ENCODE measurements at places on chromosomes 2 and 18. TPM values are rescaled to one million over a fixed set of nuclear protein-coding genes. Genes with fewer than 3 reads are reported as not detected.

Gene KCNF1
- total RNA-seq, result 0.19 TPM

Gene SPDYA
- 0.86 TPM for total RNA-seq

Gene ONECUT2
- total RNA-seq, result 0.05 TPM

Gene LYG2
- total RNA-seq, result not detected

Gene PAPOLG
- 9.9 TPM for total RNA-seq

Gene ITPRIPL1
- total RNA-seq, result 0.69 TPM

Gene NPPC
- 9.2 TPM for total RNA-seq

Gene MYO5B
- 1.4 TPM for total RNA-seq

Gene TBR1
- not detected for total RNA-seq

Gene GNAL
- total RNA-seq, result 16.9 TPM

Gene GTF2A1L
- total RNA-seq, result 7.4 TPM

Gene PLB1
- total RNA-seq, result 3.2 TPM

Gene ACP1
- 54.0 TPM for total RNA-seq

Gene BOK
- 29.7 TPM for total RNA-seq

Gene EVX2
- not detected for total RNA-seq

Gene CPO
- 0.32 TPM for total RNA-seq

Gene SH3BP4
- 19.2 TPM for total RNA-seq

Gene CDH20
- 0.88 TPM for total RNA-seq

Gene NTSR2
- total RNA-seq, result not detected

Gene DNER
- 1.1 TPM for total RNA-seq

Gene RNASEH1
- total RNA-seq, result 20.7 TPM

Gene ZNF385B
- total RNA-seq, result 6.2 TPM

Gene DSG2
- 2.2 TPM for total RNA-seq

Gene NIF3L1
- 19.0 TPM for total RNA-seq

Gene C2orf92
- 7.1 TPM for total RNA-seq

Gene DDX1
- 74.2 TPM for total RNA-seq

Gene PROM2
- total RNA-seq, result 2.2 TPM

Gene FTCDNL1
- 1.1 TPM for total RNA-seq

Gene HRH4
- not detected for total RNA-seq
